ENCODE measurements at places on chromosomes 3 and 15.
A peak's percentile ranks its signal among the peaks of the same experiment; 100 is the strongest.

- no peak for DNase-seq
Observed at GRCh38 chr3:157086060-157086750, 73.7 kb downstream of the CCNL1 start.

DNA sequence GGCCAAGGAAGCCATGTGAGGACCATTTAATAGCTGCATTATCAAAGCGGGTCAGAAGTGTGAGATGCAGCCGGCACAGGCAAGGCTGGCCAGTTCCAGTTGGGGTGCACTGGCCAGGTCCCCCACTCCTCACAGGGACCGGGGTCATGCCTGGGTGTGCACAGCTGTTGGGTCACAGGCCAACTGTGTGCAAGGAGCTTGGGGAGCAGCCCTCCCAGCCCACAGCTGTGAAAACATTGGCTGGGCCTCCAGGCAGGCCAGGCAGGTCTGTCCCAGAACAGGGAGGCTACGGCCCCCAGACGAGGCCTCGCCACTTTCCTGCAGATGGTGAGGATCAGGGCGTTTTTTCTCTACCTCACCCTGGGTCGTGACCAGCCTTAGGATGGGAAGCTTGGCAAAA lies 521.0 kb downstream of the NTRK3 start:
- no peak for DNase-seq

DNA sequence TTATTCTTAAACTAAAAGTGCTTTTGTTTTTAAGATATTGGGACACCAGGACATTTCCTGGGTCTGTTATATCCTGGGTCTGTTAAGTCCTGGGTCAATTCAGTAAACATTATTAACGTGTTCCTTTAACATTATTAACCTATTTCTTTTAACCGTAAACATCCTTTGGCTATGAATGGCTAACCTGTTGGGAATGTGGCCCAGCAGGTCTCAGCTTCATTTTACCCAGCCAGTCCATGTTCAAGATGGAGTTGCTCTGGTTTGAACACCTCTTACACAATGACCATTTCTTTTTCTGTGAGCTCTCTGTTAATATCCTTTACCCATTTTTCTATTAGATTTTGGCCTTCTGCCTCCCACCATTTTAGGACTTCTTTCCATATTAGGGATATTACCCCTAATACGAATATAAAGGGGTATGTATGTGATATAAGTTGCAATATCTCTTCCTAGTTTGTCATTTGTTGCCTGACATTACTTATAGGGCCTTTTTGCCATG lies 88.9 kb upstream of the NEDD4 start:
- no peak for DNase-seq

DNA sequence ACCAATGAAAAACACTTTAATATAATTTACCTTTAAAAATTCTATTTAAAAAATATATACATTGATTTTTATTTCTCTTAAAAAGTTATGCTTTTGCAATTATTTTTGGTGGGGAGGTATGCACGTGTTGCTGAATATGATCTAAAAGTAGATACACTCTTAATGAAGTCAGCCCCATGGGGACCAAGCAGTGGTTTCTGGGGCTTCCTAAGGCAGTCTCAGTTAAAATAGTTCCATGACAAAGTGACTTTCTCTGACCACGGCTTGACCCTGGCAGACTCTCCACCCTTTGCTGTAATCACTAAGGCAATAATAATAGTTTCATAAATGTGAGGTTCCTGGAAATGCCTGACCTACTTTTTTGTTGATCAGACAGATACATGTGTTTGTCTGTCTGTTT lies 50.4 kb downstream of the CCR4 start:
- no peak for DNase-seq

DNA sequence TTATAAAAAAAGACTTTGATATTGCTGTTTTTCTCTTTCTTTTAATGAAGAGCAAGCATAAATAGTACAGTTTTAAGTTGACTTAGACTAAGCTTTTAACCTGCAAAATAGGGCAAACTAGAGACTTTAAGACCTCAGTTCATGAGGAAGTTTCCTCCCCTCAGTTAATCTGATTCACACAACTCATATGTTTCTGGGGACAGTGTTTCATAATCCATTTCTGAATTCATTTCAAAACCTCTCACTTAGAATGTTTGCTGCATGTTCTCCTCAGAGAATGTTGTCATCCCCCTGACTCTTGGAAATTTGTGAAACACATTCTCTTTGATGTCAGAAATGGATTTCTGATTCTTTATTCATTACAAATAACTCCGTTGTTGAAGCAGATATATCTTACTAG lies 79.3 kb upstream of the SKOR1 start:
- peak; percentile 66 for DNase-seq

DNA sequence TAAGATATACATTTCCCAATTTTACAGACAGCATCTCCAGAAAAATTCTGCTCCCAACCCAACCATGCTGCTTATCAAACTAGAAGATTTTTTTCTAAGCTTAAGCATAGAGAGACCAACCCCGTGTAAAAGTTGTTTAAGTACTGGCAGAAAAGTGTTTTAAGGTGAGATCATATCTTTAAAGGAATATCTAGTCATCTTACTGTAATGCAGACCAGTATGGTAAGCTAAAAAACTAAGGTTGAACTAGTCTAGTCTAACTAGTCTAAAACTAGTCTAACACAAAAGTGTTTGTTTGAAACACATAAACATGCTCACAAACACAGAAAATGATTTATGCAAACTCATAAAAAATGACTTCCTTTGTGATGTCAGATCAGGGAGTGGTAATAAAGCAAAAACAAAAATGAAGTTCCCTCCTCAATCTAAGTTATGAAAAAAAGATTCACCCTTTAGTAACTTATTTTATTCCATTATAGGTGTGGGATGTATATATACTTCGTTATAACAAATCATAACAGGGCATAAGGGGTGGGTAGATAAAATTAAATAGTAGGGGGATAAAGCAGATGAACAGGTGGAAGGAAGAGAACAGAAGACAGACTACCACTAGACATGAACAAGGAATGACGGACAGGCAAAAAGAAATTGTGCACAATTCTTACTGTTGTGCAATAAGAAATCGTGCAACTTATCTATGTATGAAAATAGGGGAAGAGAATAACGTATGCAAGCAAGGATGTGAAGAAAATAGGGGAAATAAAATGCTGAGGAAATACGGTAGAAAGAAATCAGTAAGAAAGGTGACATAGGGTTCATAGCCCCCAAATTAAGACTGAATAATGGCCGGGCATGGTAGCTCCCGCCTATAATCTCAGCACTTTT lies 10.0 kb downstream of the MYO5A start:
- peak; percentile 46 for DNase-seq

- peak; percentile 38 for DNase-seq
Observed at GRCh38 chr15:41462084-41462795, 31.4 kb upstream of the ITPKA start.

GRCh38 chr15:40087991-40088928 lies 20.4 kb downstream of the BMF start:
- DNase-seq = no peak

GRCh38 chr3:60192297-60193114 lies 1058.7 kb downstream of the FHIT start:
- peak; percentile 2 for DNase-seq

- peak; percentile 66 for DNase-seq
Observed at GRCh38 chr3:44510000-44510368, 32.5 kb upstream of the ZNF445 start.

GRCh38 chr15:87577336-87577735 lies 679.2 kb downstream of the NTRK3 start:
- DNase-seq = no peak

DNA sequence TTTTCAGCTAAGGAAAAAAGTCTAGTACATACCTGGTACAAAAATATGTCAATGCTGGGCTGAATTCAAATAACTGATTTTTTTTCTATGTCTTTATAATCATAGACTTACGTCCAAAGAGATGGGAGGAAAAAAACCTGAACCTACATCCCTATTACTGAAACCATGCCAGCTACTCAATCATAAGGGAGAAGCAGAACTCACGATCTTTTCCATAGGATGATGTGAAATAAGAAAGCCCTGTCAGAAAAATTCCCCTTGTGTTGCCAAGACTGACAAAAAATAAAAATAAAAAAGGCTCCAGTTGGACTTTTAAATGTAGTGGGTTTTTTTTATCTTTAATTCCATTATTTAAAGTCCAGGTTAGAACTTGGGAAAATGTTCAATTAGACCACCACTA lies 3.3 kb downstream of the MSL2 start:
- peak; percentile 42 for DNase-seq

DNA sequence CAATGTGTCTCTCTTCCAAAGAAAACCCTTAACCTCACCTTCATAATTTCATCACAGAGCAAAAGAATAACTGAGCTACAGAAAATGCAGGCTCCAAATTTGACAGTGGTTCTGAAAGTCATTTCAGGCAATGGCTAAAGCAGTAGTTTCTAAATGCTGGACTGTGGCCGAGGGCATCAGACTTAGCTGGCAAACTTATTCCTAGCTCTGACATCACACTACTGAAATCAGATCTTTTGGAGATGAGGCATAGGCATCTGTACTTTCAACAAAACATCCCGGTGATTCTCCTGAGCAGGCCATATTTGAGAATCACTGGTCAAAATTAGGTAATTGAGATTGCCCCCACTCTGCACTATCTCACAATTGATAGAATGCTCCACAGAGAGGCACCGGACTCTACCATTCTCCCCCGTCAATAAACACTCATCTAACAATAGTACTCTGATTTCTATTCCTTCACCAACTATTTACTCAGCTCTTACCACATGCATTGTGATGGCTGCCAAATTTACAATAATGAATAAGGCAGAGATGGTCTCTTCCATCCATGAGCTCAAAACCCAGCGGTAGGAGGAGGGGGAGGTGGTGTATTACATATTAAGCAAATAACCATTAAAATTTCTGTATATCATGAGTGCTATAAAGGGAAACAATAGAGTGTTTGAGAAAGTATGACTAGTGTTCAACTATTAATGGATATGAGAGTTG lies 57.3 kb upstream of the SPRED1 start:
- DNase-seq = no peak

DNA sequence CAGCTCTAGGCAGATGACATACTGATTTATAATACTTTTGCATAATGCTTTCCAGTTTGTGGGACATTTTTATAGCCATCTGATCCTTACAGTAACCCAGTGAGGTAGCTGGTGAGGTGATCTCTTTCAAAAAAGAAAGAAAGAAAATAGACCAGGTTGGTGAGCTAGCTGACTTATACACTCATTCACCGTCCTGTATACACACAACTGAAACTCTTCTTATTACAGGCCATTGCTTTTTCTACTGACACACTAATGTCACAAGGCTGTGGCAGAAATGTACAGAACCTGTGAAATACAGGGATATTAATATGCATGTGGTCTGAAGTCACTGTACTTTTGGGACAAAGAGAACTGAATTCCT lies 150.2 kb upstream of the BHLHE40 start:
- no peak for DNase-seq

DNA sequence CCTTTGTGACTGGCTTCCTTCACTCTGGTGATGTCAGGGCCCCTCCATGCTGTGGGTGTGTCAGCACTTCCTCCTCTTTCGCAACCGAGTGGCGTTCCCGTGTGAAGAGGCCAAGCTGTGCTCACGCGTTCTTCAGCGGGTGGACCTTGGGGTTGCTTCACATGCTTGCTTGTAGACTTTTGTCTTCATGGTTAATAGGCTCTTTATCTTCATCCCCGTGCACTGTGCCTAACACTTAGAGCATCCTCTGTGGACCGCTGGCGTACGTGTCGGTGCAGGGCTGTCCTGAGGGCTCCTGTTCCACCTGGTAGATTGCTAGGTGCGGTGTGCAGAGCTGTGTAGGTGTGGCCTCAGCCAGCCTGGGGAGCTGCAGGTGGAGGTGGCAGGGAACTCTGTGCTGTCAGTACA lies 182.3 kb downstream of the OR4M2 start:
- peak; percentile 37 for DNase-seq

DNA sequence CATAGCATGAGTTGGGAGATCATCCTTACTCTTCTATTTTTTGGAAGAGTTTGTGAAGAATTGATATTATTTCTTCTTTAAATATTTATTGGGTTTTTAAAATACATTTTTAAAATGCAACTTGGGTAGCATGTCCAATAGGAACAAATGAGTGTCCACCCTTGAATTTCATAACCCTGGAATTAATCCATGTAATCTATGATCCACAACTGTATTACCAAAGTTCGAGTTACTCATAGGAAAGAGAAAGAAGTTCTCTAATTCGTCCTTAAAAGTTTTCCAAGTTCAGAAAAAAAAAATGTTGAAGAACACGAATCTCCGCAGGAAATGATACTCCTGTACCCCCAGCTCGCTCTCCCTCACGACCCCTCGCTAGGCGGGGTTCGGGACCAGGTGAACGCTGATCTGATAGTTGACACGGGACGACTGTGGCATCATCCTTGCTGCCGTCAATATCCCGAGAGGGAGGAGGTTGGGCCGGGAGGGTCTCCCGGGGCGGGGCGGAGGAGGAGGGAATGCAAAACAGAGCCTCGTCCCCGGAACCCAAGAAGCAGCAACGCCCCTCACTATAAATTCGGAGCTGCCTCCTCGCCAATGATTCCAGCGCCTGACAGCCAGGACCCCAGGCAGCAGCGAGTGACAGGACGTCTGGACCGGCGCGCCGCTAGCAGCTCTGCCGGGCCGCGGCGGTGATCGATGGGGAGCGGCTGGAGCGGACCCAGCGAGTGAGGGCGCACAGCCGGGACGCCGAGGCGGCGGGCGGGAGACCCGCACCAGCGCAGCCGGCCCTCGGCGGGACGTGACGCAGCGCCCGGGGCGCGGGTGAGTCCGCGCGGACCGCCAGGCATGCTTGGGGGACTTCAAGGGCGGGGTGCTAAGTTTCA lies at the start of gene AGTR1:
Gene AGTR1 (plus strand): TSS at position 598 of the 884 bp plus-strand sequence. CDS start 43,133 bp downstream, outside the sequence.
- DNase-seq = no peak

- DNase-seq = no peak
Observed at GRCh38 chr3:122691195-122691594, 10.6 kb downstream of the PARP14 start.

DNA sequence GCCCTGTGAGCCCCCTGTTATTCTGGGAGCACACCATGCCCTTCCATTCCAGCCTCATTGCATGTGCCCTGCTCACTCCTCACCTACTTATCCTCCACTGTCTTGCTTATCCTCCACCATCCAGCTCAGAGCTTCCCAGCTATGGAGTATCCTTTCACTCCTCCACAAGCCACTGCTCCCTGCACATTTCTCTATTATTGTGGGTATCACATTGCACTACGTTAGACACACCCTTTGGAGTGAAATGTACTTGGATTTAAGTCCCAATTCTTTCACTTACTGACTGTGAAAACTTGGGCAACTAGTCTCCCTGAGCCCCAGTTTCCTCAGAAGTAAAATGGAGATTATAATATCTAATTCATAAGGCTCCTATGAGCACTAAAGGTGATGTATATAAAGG lies 4.3 kb downstream of the MASP1 start:
- no peak for DNase-seq

DNA sequence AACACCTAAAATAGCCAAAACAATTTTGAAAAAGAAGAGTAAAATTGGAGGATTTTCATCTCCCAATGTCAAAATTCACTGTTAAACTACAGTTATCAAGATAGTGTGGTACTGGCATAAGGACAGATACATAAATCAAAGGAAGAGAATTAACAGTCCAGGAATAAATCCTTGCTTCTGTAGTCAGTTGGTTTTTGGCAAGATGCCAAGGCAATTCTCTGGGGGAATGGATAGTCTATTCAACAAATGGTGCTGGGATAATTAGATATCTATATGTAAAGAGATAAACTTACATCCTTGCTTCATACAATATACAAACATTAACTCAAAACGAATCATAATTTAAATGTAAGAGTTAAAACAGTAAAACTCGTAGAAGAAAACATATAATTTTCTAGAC lies 57.9 kb upstream of the SELENOK start:
- no peak for DNase-seq

GRCh38 chr3:14520149-14520548 lies 20.0 kb downstream of the GRIP2 start:
- DNase-seq = no peak

GRCh38 chr3:146403792-146404191 lies 65.6 kb downstream of the PLSCR2 start:
- no peak for DNase-seq

GRCh38 chr3:8972639-8973038 lies 9.4 kb upstream of the RAD18 start:
- peak; percentile 78 for DNase-seq
